ENCODE measurements at places on chromosomes 7 and 10.
A peak's percentile ranks its signal among the peaks of the same experiment; 100 is the strongest.

GRCh38 chr7:69873512-69873911 lies 275.2 kb downstream of the AUTS2 start:
- H3K36me3 ChIP-seq: no peaks in the 10 kb centered on the region
- no peaks in the 10 kb centered on the region for H3K4me1 ChIP-seq
- H3K27me3 ChIP-seq: no peaks in the 10 kb centered on the region
- H3K4me3 ChIP-seq: no peak overlapping the region
- DNase-seq: no peak
- no peak overlapping the region for H3K27ac ChIP-seq

GRCh38 chr10:133060466-133060865 lies 27.3 kb upstream of the ADGRA1 start:
- H3K36me3 ChIP-seq: no peaks in the 10 kb centered on the region
- no peak overlapping the region for H3K4me3 ChIP-seq
- no peak overlapping the region for H3K27ac ChIP-seq
- no peak for DNase-seq
- no peaks in the 10 kb centered on the region for H3K4me1 ChIP-seq

GRCh38 chr7:100655908-100656674 lies at the start of gene ACTL6B:
ACTL6B (minus strand) TSS chr7:100656448; CDS start chr7:100656354, 94 bp downstream.
- H3K36me3 ChIP-seq: no peaks in the 10 kb centered on the region
- H3K27ac ChIP-seq: no peak within 1 kb of the TSS
- no peak for DNase-seq
- H3K4me3 ChIP-seq: no peak within 1 kb of the TSS

GRCh38 chr10:7075110-7075509 lies 335.7 kb downstream of the SFMBT2 start:
- H3K36me3 ChIP-seq: no peaks in the 10 kb centered on the region
- no peak overlapping the region for H3K4me3 ChIP-seq
- no peak overlapping the region for H3K27ac ChIP-seq
- H3K27me3 ChIP-seq: no peaks in the 10 kb centered on the region
- no peaks in the 10 kb centered on the region for H3K4me1 ChIP-seq

DNA sequence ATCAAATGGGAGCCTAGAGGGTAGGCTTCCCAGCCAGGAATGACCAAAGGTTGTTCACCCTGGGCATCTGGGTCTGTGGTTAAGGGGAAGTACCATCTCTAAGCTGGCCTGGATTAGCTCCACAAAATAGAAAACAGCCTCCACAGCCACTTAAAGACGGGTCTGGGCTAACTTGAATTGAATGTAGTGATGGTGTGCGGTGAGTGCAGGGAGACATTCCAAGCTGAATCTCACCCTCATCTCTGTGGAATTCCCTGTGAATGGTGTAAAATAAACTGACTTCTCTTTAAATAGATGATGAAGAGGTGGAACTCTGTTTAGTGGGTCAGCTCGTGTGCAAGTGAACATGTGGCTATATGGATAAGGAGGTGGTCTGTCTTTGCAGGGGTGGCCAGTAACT lies 251.0 kb downstream of the DYNC1I1 start:
- DNase-seq: no peak
- no peaks in the 10 kb centered on the region for H3K36me3 ChIP-seq
- H3K27ac ChIP-seq: no peak overlapping the region

DNA sequence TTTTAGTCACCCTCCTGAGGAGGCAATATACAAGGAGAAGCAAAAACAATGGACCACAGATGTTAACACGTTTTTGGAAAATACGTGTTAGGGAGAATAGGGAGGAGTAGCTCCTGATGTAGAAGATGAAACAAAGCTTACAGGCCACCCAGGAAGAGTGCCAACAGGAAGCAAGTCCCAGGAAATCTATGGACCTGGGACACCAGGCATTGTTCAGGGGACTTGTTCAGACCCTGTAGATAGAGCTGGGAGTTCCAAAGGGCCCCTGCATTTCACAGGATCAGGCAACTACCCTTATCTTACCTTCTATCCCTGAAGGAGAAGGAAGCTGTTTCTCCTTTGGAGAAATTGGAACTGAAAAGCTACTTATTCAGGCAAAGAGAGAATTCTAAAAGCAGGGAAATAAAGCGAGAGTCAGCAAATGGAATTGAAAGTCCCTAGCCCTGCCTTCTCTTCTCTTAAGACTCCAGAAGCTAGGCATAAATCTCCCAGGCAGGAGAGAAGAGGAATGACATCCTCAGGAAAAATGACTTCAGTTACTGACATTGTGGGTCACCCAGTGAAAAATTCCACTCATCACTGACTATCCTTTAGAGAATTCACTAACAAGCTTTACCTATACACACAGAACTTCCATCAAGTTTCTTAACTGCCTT lies 77.7 kb upstream of the FAM3C start:
- no peaks in the 10 kb centered on the region for H3K27me3 ChIP-seq
- H3K27ac ChIP-seq: no peak overlapping the region
- no peaks in the 10 kb centered on the region for H3K36me3 ChIP-seq
- no peaks in the 10 kb centered on the region for H3K4me1 ChIP-seq

DNA sequence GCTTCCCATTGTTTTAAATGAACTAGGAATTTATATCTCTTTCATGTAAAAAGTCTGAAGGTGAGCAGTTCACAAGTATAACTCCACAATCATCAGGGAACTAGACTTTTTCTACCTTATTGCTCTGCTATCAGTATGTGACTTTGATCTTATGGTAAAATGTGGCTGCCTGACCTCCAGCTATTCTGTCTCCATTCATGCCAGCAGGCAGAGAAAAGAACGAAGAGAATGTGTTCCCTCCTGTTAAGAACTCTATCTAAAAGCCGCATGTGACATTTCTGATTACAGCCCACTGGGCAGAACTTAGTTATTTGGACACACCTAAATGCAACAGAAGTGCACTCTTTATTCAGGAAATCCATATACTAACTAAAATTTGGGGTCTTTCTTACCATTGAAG lies 102.8 kb upstream of the MBL2 start:
- H3K4me3 ChIP-seq: no peak overlapping the region
- no peaks in the 10 kb centered on the region for H3K36me3 ChIP-seq
- no peaks in the 10 kb centered on the region for H3K4me1 ChIP-seq
- DNase-seq: no peak

GRCh38 chr10:30862486-30862885 lies 169.2 kb downstream of the ZNF438 start:
- no peak for DNase-seq
- no peak overlapping the region for H3K27ac ChIP-seq
- H3K4me3 ChIP-seq: no peak overlapping the region
- H3K36me3 ChIP-seq: no peaks in the 10 kb centered on the region
- H3K4me1 ChIP-seq: peaks cover 5% of the 10 kb centered on the region
- H3K27me3 ChIP-seq: no peaks in the 10 kb centered on the region

DNA sequence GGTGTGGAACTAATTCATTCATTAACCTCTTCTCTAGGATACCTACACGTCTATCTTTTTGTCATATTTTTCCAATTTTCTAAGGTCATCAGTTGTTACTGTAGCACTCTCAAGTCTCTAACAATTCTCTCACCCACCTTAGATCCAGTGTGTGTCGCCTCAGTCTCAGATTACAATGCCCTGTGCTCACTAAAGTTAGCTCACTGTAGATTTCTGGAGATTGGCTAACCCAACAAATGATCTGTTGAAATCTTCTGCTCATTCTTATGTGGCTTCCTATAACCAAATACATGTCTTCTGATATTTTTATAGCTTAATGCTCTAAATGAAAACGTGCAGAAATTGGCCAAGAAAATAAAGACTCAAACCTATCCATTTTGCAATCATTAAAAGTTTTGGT lies 142.6 kb downstream of the SLC25A13 start:
- H3K4me3 ChIP-seq: no peak overlapping the region
- H3K4me1 ChIP-seq: no peaks in the 10 kb centered on the region
- no peak overlapping the region for H3K27ac ChIP-seq

DNA sequence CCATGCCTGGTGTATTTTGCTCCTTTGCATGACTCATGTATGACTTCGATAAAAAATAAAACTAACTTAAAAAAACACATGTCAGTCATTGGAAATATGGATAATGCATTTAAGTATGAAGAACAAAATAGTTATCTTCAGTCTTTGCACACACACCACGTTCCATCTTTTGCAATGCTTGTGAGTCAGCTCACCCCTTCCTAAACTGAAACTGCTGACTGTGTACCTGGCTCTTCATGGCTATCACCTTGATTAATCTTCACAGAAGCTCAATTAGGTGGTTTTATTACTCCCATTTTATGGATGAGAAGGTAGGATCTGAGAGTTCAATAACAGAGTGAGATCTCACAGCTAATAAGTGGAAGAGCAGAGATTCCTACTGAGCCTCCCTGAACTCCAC lies 79.5 kb downstream of the CARD11 start:
- H3K4me3 ChIP-seq: no peak overlapping the region
- no peak overlapping the region for H3K27ac ChIP-seq
- DNase-seq: no peak
- H3K4me1 ChIP-seq: no peaks in the 10 kb centered on the region

DNA sequence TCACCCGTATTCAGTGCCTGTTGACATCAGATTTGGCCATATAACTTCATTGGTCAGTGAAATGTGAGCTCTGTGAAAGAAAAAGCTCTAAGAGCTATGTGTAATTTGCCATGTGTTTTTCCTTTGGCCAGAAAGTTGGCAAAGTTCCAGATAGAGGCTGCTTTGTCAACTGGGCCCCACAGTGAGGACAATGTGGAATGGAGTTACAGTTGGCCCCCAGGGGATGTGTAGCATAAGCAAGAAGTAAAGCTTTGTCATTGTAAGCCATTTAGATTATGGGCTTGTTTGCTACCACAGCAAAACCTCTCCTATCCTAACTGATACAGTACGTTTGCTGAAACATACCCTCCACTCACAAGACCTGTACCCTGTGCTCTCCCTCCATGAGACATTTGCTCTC lies 119.1 kb upstream of the HABP2 start:
- no peaks in the 10 kb centered on the region for H3K36me3 ChIP-seq
- no peak overlapping the region for H3K4me3 ChIP-seq
- no peak overlapping the region for H3K27ac ChIP-seq

DNA sequence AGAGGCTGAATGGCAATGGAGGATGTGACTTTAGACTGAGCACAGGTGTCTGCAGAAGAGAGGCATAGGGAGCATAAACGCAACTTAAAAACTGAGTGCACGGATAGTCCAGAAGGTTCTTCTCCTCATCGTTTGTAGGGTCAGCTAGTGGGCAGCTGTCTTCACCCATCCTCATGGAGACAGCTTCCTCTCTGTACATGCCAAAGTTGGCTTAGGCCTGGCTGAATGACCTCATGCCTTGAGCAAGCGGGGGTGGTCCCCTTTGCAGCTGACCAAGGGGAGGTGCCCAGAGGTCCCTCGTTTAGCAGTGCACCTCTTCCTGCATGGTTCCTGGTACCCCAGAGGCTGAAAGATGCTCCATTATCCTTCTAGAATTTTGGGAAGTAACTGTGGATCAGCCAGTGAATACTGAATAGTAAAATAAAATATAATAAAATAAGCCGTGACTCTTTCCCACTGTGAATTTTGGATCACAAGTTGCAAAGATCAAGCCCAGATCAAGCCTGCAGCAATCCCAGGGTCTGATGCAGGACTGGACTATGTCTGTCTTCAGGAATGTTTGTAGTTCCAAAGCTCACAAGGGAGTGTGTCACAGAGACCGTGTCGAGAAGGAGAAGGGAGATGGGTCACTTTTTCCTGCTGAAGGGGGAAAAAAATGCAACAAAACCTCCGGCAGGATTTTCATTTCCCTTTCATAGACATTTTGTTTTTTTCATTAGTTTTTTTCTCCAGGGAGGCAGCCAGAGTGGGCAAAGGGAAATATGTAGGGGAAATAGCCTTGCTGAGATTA lies 295.3 kb upstream of the MKI67 start:
- H3K27ac ChIP-seq: no peak overlapping the region
- no peaks in the 10 kb centered on the region for H3K36me3 ChIP-seq
- H3K27me3 ChIP-seq: no peaks in the 10 kb centered on the region
- DNase-seq: no peak

GRCh38 chr7:99551334-99551733 lies 580 bp downstream of the FAM200A start:
- H3K27me3 ChIP-seq: no peaks in the 10 kb centered on the region
- H3K4me3 ChIP-seq: peak overlapping the region; percentile 97
- peaks cover 11% of the 10 kb centered on the region for H3K36me3 ChIP-seq
- H3K27ac ChIP-seq: peak overlapping the region; percentile 74

DNA sequence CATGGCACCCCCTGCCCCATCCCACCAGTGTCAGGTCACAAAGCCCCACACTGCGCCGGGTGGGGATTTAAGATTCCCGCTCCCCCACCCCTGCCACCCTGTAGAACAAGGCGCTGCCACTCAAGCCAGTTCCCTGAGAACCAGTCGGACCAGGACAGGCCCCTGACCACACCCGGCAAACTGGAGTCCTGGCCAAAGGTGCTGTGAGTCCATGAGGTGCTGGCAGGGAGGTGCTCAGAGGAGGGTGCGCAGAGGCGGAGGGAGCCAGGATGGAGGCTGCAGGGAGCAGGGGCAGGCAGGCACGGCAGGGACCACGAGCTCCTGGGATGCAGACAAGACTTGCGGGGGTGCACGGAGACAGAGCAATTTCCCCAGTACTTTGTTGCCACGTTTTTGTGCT lies 19.7 kb upstream of the GDI2 start:
- H3K27me3 ChIP-seq: no peaks in the 10 kb centered on the region
- H3K27ac ChIP-seq: no peak overlapping the region
- DNase-seq: no peak

DNA sequence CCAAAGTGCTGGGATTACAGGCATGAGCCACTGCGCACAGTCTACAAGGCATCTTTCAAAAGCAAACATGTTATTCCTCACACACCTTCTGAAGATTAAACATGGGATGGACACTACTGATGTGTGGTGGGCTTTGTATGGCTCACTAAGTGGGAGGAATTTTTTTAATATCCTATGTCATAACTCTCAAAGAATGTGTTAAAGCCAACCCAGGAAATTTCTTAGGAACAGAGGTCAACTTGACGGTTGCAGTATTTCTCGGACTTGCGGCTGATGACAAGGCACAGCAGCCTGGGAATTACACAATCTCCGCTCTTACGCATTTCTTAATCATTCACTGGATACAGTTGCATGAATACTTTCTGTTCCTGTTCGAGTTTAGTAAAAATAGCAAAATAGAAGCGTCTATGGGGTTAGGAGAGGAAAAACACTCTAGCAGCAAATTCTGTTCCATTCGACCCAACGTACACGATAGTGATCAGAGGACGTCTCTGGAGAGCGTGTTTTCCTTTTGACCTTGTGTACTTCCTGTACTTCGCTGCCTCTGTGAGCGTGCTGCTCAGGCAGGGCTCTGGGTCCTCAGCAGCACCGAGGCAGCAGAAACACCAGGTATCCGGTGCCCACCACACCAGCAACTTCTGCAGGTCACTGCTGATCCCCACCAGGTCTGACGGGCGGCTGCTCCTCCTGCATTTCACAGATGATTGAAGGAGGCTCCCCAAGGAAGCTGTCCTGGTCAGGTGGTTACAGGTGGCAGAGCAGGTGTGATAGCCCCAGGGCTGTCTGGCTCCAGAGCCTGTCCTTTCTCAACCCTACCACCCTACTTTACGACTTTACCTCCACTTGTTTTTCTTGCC lies 26.4 kb upstream of the SRGN start:
- peaks cover 10% of the 10 kb centered on the region for H3K4me1 ChIP-seq
- no peaks in the 10 kb centered on the region for H3K27me3 ChIP-seq
- DNase-seq: peak; percentile 86
